ENCODE measurements at places on chromosomes 3 and 15. TPM values are rescaled to one million over a fixed set of nuclear protein-coding genes. Genes with fewer than 3 reads are reported as not detected.

The ARPP21 gene
- 0.63 TPM for total RNA-seq

The SOX14 gene
- total RNA-seq, result not detected

The HES1 gene
- total RNA-seq, result 21.3 TPM

The PLA1A gene
- total RNA-seq, result 13.5 TPM

The HTD2 gene
- total RNA-seq, result 6.8 TPM

The MYRIP gene
- 12.7 TPM for total RNA-seq

The GOLGA6A gene
- 1.6 TPM for total RNA-seq

The SRGAP3 gene
- 2.8 TPM for total RNA-seq

The BFSP2 gene
- not detected for total RNA-seq

The GOLGA8M gene
- 6.8 TPM for total RNA-seq

The LRRIQ4 gene
- not detected for total RNA-seq

The ROBO1 gene
- total RNA-seq, result 3.1 TPM

The ATP10A gene
- total RNA-seq, result 0.50 TPM

The GATM gene
- 570 TPM for total RNA-seq

The TTLL3 gene
- 7.1 TPM for total RNA-seq

The ALPK3 gene
- 2.7 TPM for total RNA-seq

The CTDSPL2 gene
- total RNA-seq, result 10.7 TPM

The CHAC1 gene
- 1.1 TPM for total RNA-seq

The ZBED2 gene
- 0.20 TPM for total RNA-seq

The TUBGCP4 gene
- total RNA-seq, result 12.2 TPM

The SEMA6D gene
- 2.7 TPM for total RNA-seq

The CYP1A2 gene
- total RNA-seq, result 120 TPM

The SLC2A2 gene
- total RNA-seq, result 351 TPM

The ULK3 gene
- total RNA-seq, result 23.8 TPM

The BOC gene
- 0.50 TPM for total RNA-seq

The CCDC12 gene
- total RNA-seq, result 19.3 TPM

The ANKUB1 gene
- total RNA-seq, result not detected

The CSTA gene
- total RNA-seq, result 8.8 TPM

The CYP1A1 gene
- total RNA-seq, result 1.6 TPM

The MGLL gene
- total RNA-seq, result 139 TPM

The CYP11A1 gene
- total RNA-seq, result 3.0 TPM

The FBXW12 gene
- total RNA-seq, result not detected

The SPESP1 gene
- 0.48 TPM for total RNA-seq

The PIGB gene
- 5.4 TPM for total RNA-seq

The ERICH6 gene
- not detected for total RNA-seq

The ISL2 gene
- not detected for total RNA-seq

The PCBP4 gene
- total RNA-seq, result 7.4 TPM

The HHATL gene
- 0.40 TPM for total RNA-seq

The NTRK3 gene
- total RNA-seq, result 0.38 TPM
